ENCODE measurements at places on chromosomes 16 and 17.
A peak's percentile ranks its signal among the peaks of the same experiment; 100 is the strongest.

DNA sequence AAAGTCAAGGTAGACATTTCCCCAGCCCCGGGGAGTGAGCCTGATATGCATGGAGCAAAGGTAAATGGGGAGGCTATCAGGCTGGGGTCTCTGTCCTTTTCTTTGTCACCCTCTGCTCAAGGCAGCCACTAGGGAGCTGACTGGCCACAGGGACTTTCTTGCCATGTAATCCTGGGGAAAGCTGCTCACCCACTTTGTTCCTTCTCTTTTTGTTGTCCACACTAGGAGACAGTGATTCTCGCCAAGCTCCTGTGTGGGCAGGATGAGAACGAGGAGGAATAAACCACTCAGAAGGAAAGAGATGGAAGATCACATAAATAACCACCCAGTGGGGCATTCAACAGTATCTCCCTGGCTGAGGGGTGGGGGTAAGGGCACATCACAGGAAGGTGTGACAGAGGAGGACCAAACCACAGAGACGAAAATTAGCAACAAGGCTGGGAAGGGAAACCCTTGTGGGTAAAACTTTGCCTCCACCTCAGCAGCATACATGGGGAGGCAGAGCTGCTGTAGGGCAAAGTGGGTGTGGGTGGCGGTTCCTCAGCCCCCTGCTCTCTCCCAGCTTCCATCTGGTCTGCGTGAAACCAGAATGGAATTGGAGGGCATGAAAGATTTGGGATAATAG, 26.2 kb upstream of the CCL1 start:
- peak; percentile 29 for DNase-seq

DNA sequence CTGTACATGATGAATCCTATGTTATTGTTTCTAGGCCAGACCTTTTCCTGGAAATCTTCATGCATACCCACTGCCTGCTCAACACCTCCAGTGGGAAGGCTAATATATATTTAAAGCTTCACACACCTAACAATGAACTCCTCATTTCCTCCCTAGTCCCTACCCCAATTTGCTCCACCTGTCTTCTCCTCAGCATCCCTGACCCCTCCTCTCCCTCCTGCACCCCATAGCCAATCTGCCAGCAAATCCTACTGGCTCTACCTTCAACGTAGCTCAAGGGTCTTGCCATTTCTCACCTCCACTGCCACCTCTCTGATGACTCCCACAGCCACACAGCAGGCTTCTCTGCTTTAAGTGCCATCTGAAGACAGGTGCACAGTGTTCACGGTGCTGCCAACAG, 215.6 kb upstream of the WSB1 start:
- no peak for DNase-seq

DNA sequence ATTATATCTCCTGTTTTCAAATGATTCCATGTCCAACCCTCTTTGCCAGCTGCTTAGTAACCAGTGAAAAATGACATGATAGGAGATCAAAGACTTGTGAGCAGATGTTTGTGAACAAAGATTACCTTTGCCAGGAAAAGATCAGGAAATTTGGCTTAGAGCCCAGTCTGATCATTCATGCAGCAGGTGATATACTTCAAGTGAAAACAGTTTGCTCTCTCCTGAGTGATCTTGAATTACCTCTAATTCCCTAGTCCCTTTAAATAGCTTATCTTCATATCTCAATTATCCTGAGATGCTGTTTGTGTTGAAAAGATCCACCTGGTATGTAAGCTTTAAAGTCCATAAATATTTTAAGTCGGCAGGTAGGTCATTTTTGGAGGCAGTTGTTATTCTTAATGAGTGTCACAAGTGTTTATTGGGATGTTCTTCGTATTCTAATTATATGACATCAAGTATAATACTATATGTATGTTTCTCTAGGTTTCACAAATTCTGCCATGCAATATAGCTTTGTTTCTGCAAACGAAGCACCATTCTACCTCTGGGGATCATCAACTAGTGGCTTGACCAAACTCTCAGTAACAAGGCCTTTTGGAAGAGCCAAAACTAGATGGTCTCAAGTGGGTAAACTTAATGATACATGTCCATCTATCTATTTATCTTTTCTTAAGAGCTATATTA, 13.2 kb upstream of the VPS35L start:
- DNase-seq: no peak

DNA sequence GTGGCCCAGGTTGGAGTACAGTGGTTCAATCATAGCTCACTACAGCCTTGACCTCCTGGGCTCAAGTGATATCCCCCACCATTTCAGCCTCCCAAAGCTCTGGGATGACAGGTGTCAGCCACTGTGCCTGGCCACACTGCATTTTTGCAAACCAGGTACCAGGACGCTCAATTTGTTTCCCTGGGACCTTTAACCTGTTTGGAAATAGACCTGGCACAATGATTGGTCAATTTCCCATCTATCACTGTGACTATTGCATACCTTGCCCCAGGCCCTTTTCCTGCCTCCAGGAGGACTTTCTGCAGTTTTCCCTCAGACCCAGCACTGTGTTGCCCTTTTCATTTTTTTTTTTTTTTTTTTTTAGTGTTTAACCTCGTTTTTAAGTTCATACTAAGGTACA, 11.1 kb upstream of the FUS start:
- no peak for DNase-seq

DNA sequence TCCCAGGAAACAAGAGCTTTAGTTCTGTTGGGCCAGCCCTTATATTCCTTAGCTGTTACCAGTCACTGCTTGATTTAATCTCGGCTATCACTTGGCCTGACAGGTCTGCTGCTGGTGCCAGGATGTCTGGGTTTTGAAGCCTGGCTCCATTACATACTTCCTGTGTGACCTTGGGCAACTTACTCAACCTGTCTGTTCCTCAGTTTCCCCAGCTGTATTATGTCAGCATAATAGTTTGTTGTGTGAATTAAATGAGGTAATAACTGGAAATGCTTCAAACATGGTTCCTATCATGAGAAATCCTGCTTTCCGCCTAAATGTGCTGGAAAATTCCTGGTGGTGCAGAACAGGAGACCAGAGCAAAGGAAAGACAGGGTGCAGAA, 50.6 kb upstream of the STH start:
- no peak for DNase-seq

- no peak for DNase-seq
Observed at GRCh38 chr16:73150786-73151185, 102.9 kb upstream of the ZFHX3 start.

DNA sequence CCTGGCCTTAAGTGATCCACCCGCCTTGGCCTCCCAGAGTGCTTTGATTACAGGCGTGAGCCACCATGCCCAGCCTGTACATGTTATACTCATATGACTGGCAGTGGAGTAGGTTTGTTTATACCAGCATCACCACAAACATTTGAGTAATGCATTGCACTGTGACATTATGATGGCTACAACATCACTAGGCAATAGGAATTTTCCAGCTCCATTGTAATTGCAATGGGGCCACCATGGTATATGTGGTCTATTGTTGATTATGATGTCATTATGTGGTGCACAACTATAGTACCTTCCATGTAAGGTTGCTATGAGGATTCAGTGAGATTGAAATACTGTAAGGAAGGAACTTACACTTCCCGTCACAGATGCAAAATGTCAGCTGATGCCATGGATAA, 168.9 kb downstream of the COPRS start:
- DNase-seq: no peak

DNA sequence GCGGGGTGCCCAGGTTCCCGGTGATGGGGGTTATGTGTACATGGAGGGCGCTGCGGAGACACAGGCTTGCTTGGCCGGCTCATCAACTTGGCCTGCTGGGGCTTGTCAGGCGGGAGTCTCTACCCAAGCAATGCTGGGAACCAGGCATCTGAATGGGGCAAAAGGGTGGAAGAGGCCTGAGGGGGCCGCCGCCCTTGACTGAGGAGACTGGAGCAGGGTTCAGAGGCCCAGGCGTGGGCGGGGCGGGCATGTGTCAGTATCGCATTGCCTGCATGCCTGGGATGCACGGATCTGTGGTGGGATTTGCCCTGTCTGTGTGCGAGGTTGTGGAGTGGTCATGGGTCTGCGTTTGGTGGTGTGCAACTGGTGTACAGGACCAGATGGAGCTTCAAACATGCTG, 21.1 kb downstream of the ARHGAP23 start:
- no peak for DNase-seq

GRCh38 chr16:24670623-24671454, 58.6 kb upstream of the TNRC6A start:
- DNase-seq: no peak

DNA sequence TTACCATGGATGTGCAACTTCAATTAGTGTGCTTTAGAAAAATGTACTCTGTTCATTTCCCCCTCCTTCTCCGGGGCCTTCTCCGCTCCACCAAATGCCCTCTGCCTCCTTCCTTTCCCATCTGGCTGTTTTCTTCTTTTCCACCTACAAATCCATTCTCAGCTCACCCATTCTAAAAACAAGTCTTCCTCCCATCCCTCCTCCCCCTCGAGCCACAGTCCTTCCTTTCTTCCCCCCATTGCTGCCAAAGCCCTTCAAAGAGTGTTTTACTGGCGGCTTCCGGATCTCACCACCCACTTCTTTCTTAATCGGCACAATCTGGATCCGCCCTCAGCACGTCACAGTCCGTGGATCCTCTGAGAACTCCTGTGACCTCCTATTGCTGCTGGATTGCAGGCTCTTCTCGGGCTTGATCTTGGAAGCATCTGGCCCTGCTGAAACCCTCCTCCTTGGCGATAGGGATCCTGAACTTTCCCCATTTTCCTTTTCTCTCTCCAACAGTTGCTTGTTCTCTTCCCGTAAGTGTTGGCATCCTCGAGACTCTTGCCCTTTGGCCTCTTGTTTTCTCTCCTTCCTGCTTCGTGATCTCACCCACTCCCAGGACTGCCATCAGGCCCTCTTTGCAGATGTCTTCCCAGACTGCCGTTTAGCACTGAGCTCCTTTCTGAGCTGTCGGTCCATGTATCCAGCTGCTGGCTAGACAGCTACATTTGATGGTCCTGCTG, 36.0 kb upstream of the FBXO47 start:
- no peak for DNase-seq

DNA sequence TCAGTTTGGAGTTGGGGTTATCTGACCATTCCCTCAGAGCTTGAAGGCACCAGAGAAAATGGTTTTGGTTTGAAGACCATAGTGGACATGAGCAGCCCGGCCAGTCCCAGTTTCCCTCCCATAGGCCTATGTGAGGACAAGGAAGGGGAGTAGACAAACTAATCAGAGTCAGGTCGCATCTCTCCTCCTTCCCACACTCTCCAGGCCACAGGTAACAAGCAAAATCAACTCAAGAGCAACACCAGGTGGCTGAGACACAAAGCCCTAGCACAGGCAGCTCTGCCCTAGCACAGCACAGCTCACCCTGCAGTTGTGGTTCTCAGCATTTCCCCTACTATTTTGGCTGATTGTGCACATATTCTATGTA, 7.2 kb downstream of the SUPT4H1 start:
- DNase-seq: no peak

DNA sequence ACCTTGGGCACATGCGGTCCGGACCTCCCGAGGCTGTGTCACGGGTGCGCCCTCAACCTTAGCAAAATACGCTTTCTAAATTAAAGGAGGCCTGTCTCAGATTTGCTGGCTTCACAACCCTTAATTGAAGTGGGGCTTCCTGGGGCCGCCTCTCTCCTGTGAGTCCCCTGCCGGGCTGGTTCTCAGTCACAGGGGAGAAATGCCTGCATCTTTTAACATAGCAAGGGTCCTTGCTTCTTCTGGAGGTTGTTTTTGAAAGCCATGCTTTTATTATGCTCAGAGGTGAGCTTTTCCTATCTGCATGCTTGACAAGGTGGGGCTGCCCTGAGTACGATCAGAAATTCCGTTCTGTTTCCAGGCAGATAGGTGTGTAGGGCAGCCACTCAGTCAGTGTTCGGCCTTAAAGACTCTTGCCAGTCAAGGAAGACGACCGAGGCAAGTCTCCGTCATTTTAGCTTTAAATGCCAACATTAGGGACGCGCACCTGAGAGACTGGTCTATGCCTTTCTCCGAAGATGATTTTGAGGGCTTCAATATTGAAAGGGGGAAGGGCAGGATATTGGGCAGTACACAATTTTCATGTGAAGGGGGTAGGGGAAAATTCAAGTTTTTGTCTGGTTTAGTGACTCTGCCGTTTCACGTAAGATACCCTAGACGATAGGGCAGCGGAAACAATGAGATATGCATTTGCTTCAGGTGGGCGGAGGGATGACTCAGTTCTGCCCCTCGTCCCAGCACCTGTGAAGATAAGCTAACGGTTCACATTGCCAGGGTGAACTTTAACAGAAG, 5.5 kb upstream of the SLC7A5 start:
- DNase-seq: no peak

GRCh38 chr17:13788385-13788784, 186.7 kb upstream of the HS3ST3A1 start:
- no peak for DNase-seq

DNA sequence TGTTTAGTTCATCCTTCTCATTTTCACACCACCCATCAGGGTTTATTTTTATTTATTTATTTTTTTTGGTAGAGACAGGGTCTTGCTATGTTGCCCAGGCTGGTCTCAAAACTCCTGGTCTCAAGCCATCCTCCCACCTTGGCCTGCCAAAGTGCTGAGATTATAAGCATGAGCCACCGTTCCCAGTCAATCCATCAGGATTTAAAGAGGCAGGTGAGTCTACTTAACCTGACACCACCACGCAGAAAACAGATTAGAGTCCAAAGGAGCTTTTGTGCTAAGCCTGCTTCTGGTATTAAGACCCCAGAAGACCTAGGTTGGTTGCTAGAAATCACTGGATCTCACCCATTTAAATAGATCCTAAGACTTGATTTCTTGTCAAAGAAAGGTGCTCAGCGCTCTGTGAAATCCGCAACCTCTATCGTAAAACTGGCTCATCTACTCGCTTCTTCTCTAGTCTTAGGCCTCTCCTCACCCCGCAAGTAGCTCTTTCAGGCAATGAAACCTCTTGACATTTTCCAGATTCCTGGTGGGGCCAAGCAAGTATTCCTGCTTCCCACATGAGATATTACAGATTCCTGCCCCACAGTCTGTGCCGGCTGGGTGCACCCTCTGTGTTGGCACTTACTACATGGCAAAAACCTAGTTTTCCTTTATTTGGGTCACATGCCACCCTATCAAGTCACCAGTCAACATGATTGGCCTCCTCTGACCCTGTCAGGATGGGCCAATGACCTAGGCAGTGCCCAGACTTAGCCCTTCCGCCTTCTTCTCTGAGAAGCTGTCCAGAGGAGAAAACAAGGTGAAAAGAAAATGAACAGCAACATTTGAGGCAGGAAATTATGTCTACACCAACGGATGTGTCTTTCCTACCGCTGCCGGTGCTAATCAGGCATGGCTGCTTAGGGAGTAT, 9.0 kb downstream of the PITPNA start:
- DNase-seq: no peak

GRCh38 chr16:22075776-22076175, 16.6 kb upstream of the VWA3A start:
- DNase-seq: no peak

GRCh38 chr16:89983536-89983935, 35.0 kb downstream of the DEF8 start:
- no peak for DNase-seq
